ENCODE measurements at places on chromosomes 5 and 9.

DNA sequence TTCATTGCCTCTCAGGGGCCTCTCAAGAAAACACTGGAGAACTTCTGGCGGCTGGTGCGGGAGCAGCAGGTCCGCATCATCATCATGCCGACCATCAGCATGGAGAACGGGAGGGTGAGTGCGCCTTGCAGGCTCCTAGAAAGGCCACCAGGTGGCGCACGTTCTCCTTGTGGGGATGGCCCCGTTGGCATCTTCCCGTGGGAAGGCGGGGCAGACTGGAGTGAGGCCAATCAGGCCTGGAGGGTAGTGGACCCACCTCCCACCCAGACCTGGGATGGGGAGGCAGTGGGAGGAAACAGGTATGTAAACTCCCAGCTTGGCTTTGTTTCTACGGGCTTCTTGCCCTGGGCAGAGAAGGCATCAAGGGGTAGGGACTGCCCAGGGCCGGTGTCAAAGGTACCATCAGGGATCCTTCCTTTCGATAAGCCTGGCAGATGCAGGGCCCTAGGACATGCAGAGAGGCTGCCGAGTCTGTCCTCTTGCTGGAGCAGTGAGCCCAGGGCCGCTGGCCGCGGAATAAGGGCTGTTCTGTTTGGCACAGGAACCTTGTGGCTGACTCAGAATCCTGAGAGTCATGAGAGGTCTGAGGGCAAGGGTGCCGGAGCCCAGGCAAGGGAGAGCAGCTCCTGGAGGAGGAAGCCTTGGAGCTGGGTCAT lies 18.9 kb upstream of the SPTLC1 start:
- H3K4me1 ChIP-seq, result peaks cover 17% of the 10 kb centered on the region
- H3K4me3 ChIP-seq, result peak overlapping the region; percentile 72
- peak; percentile 91 for DNase-seq
- H3K36me3 ChIP-seq, result no peaks in the 10 kb centered on the region
- peaks cover 45% of the 10 kb centered on the region for H3K27me3 ChIP-seq
- H3K27ac ChIP-seq, result no peak overlapping the region

DNA sequence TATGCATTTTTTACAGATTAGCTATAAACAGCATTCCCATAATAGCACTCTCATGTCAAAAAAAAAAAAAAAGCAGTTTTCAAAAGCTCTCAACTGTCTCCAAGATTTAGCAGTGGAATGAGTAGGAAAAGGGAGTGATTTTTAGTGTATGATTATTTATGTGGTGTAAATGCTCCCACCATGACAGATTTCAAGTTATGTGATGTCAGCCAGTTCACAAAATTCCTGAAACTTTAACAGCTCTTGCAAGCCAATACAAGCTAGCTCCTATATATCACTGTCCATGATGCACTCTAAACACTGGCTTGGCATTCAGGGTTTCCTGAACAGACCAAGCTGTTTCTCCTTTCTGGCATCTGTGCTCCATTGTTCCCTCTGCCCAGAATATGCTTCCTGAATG lies 7.9 kb upstream of the ANKDD1B start:
- no peak overlapping the region for H3K4me3 ChIP-seq
- DNase-seq, result no peak
- peaks cover 7% of the 10 kb centered on the region for H3K36me3 ChIP-seq
- H3K4me1 ChIP-seq, result no peaks in the 10 kb centered on the region
- H3K27me3 ChIP-seq, result no peaks in the 10 kb centered on the region
- H3K27ac ChIP-seq, result no peak overlapping the region

DNA sequence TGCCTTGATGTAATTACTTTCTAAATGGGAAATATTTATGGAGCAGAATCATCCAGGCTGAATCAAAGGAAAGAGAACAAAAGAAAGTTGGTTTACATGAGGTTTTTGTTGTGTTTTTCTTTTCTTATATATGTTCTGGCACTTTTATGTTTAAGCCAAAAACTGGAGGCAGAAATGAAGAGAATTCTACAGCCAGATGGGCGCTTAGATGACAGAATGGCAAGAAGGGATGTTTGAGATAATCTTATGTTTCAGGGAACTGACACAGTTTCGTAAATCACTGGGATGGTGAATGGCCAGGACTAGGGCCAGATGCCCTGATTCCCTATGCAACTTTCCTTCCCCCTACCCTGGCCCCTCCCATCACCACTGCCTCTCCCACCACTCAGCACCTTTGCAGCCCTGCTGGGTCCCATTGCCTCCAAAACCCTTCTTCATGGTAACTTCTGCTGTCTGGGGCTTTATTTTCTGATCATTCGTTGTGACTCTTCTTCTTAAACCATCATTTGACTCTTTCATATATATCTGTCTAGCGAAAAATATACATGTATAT lies 111.8 kb downstream of the EFNA5 start:
- H3K4me3 ChIP-seq, result peak overlapping the region; percentile 2
- DNase-seq, result peak; percentile 32
- H3K36me3 ChIP-seq, result peaks cover 6% of the 10 kb centered on the region

DNA sequence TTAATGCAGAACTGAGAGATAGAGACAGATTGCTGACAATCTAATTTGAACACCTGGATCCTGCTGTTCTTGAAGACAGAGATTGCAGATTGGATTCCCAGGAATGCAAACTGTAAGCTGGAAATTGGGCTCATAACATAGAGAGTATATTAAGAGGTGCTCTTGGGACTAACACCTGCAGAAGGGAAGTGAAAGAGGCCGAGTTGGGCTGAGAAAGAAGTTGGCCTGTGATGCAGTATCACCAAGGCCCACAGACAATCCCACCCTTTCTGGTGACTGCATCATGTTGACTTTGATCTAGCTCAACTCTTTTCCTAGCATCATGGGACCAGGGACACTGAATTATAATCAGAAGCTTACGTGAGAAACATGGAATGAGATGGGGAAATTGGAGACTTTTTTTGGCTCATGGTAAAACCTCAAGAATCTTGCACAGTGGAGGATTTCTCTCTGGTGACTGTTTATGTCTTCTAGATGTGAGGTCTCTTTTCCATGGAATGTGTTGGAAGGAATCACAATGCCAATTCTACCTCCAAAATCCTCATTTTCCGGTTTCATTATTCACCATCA lies 36.5 kb upstream of the NUDT12 start:
- H3K4me1 ChIP-seq, result no peaks in the 10 kb centered on the region
- no peak for DNase-seq
- H3K4me3 ChIP-seq, result no peak overlapping the region
- H3K36me3 ChIP-seq, result no peaks in the 10 kb centered on the region

- no peak overlapping the region for H3K4me3 ChIP-seq
- no peak overlapping the region for H3K27ac ChIP-seq
- peaks cover 38% of the 10 kb centered on the region for H3K4me1 ChIP-seq
- DNase-seq, result peak; percentile 17
- no peaks in the 10 kb centered on the region for H3K36me3 ChIP-seq
These were observed 11.2 kb downstream of the ROPN1L start for GRCh38 chr5:10452768-10453331.

- H3K4me1 ChIP-seq, result peaks cover 17% of the 10 kb centered on the region
- DNase-seq, result no peak
- no peak overlapping the region for H3K4me3 ChIP-seq
- no peak overlapping the region for H3K27ac ChIP-seq
- peaks cover 89% of the 10 kb centered on the region for H3K27me3 ChIP-seq
These were observed 27.9 kb downstream of the CDKN2A start for GRCh38 chr9:21966140-21966851.

GRCh38 chr9:105244003-105244733 lies at the start of gene SLC44A1:
TSS of gene SLC44A1 (plus strand) at chr9:105244651. CDS start at chr9:105244869, 218 bp downstream.
- peak; percentile 94 for DNase-seq
- peaks cover 73% of the 10 kb centered on the region for H3K4me1 ChIP-seq
- no peaks in the 10 kb centered on the region for H3K27me3 ChIP-seq
- H3K36me3 ChIP-seq, result no peaks in the 10 kb centered on the region

GRCh38 chr5:39948867-39949468 lies 524.2 kb upstream of the DAB2 start:
- no peaks in the 10 kb centered on the region for H3K4me1 ChIP-seq
- peak; percentile 46 for DNase-seq
- H3K27me3 ChIP-seq, result no peaks in the 10 kb centered on the region
- no peak overlapping the region for H3K27ac ChIP-seq
